ENCODE measurements at places on chromosomes 1 and 21. TPM values are rescaled to one million over a fixed set of nuclear protein-coding genes. Genes with fewer than 3 reads are reported as not detected.

The AGPAT3 gene
- 51.5 TPM for total RNA-seq

The POU3F1 gene
- not detected for total RNA-seq

The MRPL55 gene
- total RNA-seq: 39.7 TPM

The PRAMEF14 gene
- total RNA-seq: not detected

The CFHR1 gene
- not detected for total RNA-seq

The DIRAS3 gene
- total RNA-seq: 37.8 TPM

The SELL gene
- total RNA-seq: 4.0 TPM

The SERTAD4 gene
- 3.7 TPM for total RNA-seq

The VWA5B1 gene
- total RNA-seq: not detected

The TNFSF4 gene
- 0.22 TPM for total RNA-seq

The CFHR5 gene
- total RNA-seq: not detected

The NLRP3 gene
- total RNA-seq: 1.1 TPM

The FUCA1 gene
- total RNA-seq: 13.3 TPM

The PKN2 gene
- total RNA-seq: 27.0 TPM

The PTPRU gene
- total RNA-seq: 6.6 TPM

The TNFSF18 gene
- total RNA-seq: not detected

The ST6GALNAC5 gene
- total RNA-seq: 1.9 TPM

The TMEM61 gene
- not detected for total RNA-seq

The MCOLN3 gene
- total RNA-seq: 0.94 TPM

The SLAMF1 gene
- 1.0 TPM for total RNA-seq

The LRRIQ3 gene
- 0.43 TPM for total RNA-seq

The PRAMEF13 gene
- not detected for total RNA-seq

The OR6K3 gene
- total RNA-seq: not detected

The CEP104 gene
- 32.0 TPM for total RNA-seq

The RNF186 gene
- total RNA-seq: not detected

The SYT14 gene
- 0.03 TPM for total RNA-seq

The CITED4 gene
- total RNA-seq: 8.7 TPM

The FGR gene
- 3.8 TPM for total RNA-seq

The FCER1G gene
- total RNA-seq: 11.4 TPM

The ANKRD45 gene
- 0.32 TPM for total RNA-seq

The C4BPA gene
- total RNA-seq: not detected

The CACNA1S gene
- total RNA-seq: 0.19 TPM

The CLDN17 gene
- total RNA-seq: not detected

The NEK2 gene
- total RNA-seq: not detected

The DCDC2B gene
- not detected for total RNA-seq

The KRTAP10-11 gene
- not detected for total RNA-seq

The OR2M3 gene
- total RNA-seq: not detected

The ABCG1 gene
- total RNA-seq: 6.3 TPM

The SPATA6 gene
- total RNA-seq: 8.3 TPM

The ZNF593 gene
- total RNA-seq: 23.2 TPM

The PARK7 gene
- 316 TPM for total RNA-seq

The PTPN22 gene
- 0.70 TPM for total RNA-seq

The TOR1AIP1 gene
- total RNA-seq: 34.4 TPM

The ADGRL4 gene
- total RNA-seq: 23.5 TPM

The C1orf50 gene
- total RNA-seq: 11.0 TPM

The CCDC30 gene
- total RNA-seq: 2.0 TPM

Data from cardiac septum (tissue), 1 donor.